ENCODE measurements at places on chromosomes 11 and 22.

DNA sequence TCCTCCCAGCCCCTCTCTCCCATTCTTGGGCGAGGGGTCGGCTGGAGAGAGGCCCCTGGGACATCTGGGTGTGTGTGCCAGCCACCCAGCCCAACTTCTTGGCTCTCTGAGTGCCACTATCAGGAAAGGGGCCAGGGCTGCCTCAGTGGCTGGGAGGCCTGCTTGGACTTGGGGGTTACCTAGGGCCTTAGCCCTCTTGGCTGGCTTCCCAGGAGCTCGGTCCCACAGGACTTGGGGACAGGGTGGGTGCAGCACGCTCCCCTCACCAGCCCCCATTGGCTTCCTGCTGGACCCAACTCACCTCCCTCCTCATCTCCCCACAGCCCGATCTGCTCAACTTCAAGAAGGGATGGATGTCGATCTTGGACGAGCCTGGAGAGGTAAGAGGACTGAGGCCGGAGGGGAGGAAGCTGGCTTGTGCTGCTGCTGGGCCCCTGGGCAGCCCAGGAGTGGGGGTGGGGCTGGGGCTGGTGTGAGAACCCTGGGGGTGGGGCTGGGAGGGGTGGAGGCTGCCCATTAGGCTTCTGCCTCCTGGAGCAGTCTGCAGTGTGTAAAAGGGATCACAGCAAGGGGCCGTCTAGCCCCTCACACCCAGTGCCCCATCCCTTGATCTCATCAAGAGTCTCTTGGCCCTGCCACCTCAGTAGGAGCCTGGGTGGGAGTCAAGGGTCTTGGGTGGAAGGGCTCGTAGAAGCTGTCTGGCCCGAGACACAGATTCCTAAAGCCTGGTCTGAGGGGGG is 54.8 kb downstream of the TRIOBP start:
- no peak for DNase-seq

DNA sequence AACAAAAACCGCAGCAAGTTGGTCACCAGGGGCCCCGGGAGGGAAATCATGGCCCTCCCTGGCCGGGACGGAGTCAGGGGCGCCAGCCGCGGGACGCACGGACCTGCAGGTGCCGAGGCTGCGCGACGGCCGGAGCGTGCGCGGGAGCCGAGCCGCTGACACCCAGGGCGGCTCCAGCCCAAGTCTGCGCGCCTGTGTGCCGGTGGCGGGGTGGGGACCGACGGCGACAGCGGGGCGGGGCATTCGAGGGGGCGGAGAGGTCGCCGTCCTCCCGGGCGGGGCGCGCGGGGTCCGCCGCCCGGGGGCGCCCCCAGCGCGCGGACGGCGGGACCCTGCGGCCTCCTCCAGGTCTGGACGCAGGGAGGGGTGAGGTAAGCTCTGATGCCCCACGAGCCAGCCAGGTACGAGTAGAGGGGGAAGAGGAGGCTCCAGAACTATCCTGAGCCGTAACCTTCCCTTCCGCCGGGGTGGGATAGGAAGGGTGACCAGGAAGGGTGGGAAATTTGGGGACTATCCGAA is at the start of gene ESAM:
ESAM (minus strand) TSS at position 186 of the 519 bp plus-strand sequence; CDS start at position 50, 136 bp downstream.
- peak; percentile 82 for DNase-seq

DNA sequence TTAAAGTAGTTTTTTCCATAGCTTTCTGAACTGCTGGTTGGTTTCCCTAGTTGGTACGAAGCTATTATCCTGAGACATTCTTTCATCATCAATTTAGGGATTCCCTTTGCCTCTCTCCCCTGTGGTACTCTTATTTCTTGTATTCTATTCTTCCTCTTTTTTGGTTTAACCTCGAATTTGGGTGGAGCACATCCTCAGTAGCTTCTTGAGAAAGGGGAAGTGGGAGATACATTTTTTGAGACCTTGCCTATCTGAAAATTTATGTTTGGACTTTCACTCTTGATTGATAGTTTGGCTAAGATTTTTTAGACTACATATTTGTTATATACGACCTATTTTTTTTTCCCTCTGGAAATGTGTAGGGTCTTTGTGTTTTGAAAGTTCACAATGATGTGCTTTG is 121.7 kb upstream of the ZBED5 start:
- DNase-seq, result peak; percentile 72

DNA sequence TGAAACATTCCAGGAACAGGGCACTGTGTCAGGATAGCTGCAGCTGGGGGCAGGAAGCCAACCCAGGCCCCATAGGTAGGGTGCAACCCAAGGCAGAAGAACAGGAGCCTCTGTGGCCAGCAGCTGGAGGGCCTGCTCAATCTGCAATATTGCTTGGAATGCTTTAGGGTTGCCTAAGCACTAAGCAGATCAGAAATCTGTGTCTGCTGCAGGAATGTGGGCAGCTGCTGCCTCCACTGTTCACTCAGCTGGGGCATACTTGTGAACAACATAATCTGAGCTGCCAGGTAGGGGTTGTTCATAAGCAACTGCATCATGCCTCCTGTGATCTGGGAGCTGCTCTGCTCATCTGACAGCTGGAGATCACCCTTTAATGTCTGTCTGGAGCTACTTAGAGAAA is 1.7 kb downstream of the UBQLNL start:
- DNase-seq, result no peak

- no peak for DNase-seq
Observed at GRCh38 chr22:44224166-44224565, 43.4 kb downstream of the PARVG start.

- no peak for DNase-seq
Observed at GRCh38 chr11:128294671-128295050, 292.7 kb downstream of the ETS1 start.

- DNase-seq, result no peak
Observed at GRCh38 chr11:112398798-112399478, 138.3 kb upstream of the PLET1 start.

- no peak for DNase-seq
Observed at GRCh38 chr11:80779905-80780605, 1339.2 kb upstream of the TENM4 start.

DNA sequence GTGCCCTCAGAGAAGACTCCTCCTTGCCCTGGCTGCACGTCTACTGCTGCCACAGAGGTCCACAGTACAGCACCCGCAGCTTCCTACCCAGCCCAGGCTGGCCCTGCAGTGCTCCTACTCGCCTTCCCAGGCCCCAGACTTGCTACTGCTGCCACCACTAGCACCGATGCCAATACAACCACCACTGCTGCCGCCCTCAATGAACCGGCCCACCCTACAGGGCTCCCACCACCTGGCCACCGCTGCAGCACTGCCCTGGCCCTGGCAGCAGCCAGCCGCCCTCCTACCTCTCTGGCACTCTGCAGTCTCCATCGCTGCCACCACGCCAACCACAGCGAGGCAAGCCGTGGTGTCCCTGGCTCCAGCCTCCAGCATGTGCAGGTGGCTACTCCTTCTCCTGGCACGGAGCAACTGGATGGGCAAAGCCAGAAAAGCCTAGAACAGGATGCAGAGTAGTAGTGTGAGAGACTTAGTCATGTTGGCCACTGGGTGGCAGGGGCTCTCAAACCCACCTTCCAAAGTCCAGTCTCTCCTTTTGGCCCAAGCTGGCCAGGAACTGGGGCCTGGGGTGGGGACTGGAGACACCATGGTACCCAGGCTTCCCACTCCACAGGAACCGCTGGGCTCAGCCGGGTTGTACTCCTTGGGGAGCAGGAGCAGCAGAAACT is 39.4 kb downstream of the C22orf42 start:
- DNase-seq, result no peak

GRCh38 chr22:21754523-21754922 is 18.9 kb upstream of the YPEL1 start:
- DNase-seq, result peak; percentile 77

GRCh38 chr11:119126675-119127268 is 5.4 kb downstream of the HINFP start:
- DNase-seq, result no peak
